ENCODE measurements at places on chromosomes 7 and 10.

GRCh38 chr10:11678074-11678793 lies 63.9 kb upstream of the ECHDC3 start:
- peak; percentile 88 for DNase-seq

GRCh38 chr7:131895541-131896164 lies 339.2 kb upstream of the PODXL start:
- no peak for DNase-seq

DNA sequence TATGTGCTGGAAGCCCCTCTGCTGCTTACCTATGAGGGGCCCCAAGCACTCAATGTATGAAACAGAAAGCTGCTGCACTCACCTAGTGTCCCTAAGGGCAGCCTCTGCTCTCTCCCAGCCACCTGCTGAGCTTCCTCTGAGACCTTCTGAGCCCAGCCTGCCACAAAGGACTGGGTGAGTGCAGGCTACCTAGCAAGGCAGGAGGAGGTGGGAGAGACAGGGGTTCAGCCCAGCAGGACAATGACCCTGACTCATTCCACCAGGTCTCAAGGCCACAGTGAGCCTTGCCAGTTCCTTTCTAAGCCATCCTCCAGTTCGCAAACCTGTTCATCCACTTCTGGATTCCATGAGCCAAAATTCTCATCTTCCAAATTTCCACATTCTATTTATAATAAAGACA lies 16.3 kb downstream of the VOPP1 start:
- no peak for DNase-seq

GRCh38 chr10:6177880-6178281 lies 24.9 kb upstream of the PFKFB3 start:
- no peak for DNase-seq

- no peak for DNase-seq
These were observed 4.6 kb downstream of the HSPA12A start for GRCh38 chr10:116737627-116738327.

- DNase-seq, result no peak
These were observed 315.3 kb upstream of the HGF start for GRCh38 chr7:82085116-82085515.

DNA sequence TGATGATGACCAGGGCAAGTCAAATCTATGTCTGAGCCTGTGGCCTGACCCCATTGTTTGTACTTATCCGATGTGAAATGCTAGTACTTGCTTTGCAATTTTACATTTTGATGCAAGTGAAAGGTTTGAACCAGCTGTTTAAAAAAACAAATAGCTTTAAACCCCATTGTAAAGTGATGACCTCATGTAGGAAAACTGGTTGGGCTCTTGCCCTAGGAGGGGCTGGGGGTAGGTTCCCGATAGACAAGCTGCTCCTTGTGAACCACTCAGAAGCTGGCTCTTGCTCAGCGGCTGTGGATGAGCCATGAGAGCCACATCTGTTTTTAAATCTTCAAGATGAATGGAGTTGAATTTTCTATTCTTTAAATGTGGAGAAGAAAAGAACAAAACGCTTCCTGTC lies 185.3 kb downstream of the WDR11 start:
- DNase-seq, result no peak

GRCh38 chr7:55100544-55101327 lies 81.9 kb downstream of the EGFR start:
- no peak for DNase-seq

DNA sequence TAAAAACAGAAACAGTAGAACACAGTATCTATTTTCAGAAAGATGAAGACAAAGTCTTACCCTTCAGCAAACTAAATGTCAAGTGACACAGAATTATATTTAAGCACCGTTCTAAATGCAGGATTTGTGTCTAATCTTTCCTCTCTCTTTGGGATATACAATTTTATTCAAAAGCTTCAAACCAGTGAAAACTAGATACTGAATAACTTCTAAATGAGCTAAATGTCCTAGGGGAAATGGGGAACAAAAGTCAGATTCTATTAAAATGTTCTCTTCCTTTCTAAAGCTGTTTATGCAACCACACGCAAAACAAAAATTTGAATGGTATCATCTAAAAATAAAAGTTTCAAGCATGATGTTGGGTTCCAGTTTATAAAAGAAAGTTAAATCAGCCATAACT lies 136.4 kb upstream of the AOAH start:
- DNase-seq, result no peak

DNA sequence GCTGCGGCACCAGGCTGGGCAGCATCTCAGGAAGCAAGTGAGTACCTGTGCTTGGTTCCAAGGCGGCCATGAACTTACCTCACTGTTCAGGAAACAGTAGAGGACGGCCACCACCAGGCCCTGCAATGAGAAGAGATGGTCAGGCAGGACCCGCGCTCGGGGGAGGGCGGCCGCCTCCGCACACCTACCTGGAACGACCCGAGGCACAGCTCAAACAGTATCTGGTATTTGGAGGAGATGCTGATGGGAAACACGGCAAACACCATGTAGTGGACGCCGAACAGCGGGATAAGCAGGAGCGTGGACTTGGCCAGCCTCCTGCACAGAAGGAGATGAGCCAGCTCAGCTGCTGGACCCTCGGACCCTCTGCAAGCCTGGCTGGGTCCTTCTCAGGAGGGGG lies 112.9 kb downstream of the VIPR2 start:
- no peak for DNase-seq

DNA sequence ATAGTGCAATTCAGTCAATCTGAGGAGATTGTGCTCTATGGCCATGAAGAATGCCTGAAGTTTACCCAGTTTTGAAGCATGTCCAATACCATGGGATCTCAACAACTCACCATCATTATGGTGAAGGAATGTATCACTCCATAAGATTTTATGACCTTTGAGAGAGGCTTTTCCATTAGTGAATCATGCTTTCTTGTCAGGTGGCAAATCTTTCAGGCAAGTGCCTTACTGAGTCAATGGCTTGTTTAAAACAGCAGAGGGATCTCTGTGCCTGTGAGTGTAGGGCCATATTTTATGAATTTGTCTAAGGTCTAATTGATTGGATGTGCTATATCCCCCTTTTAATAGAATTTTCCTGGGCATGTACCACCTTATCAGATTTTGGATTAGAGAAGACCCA lies 131.5 kb downstream of the CCDC7 start:
- no peak for DNase-seq

DNA sequence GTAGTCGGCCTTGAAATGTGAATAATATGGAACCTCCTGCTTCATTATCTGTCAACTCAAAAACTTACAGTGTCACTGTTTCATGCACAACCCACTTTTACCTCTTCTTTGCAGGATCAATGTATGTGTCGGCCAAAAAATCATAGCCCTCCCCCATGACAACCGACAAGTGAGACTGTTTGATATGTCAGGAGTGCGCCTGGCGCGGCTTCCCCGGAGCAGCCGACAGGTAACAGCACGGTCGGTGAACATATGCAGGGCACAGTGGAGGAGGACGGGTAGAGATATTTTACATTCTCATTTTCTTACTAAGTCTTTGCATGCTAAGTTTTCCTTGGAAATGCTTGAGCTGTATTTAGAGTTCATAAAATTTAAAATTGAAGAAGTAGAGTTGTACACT lies 68.6 kb downstream of the WDR37 start:
- DNase-seq, result no peak

GRCh38 chr10:34139559-34139958 lies 675.5 kb downstream of the PARD3 start:
- DNase-seq, result no peak

DNA sequence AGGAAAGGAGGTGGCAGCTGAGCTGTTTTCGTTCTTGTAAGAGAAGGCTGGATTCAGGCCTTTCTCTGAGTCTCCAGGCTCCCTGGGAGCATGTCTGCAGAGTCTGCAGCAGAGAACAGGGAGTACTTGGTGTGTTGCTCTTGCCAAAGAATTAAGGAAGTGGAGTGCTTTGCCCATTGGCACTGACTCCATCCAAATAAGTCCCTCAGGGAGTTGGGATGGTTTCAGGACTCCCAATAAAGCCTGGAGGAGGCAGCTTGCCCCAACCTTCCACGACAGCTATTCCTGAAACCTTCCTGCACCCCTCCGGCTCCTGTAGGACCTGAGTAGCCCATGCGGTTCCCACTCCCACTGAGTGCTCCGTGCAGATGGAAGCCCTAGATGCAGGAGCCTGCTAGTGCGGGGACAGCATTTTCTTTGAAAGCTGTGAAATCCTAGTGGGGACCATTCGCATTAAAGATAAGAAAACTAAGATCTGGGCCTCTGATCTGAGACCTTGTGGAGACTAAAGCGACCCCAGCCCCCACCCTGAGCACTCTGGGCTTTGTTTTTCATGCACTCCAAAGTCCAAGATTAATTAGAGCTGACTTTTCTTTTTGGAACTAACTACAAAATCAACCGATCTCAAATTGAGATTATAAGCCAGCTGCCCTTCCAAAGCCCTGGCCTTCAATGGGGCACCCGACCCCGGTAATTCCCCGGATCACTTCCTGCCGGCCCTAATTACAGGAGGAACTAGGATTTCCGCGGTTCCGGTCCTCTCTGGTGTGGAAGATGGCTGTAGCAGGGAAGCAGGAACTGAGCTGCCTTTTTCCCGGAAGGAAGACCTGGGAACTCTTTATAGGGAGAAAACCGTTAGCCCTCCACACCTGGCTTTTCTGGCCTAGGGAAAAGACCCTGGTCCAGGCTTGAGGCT lies 110.2 kb downstream of the COL13A1 start:
- no peak for DNase-seq

GRCh38 chr7:25642849-25643248 lies 414.6 kb upstream of the NPVF start:
- no peak for DNase-seq

DNA sequence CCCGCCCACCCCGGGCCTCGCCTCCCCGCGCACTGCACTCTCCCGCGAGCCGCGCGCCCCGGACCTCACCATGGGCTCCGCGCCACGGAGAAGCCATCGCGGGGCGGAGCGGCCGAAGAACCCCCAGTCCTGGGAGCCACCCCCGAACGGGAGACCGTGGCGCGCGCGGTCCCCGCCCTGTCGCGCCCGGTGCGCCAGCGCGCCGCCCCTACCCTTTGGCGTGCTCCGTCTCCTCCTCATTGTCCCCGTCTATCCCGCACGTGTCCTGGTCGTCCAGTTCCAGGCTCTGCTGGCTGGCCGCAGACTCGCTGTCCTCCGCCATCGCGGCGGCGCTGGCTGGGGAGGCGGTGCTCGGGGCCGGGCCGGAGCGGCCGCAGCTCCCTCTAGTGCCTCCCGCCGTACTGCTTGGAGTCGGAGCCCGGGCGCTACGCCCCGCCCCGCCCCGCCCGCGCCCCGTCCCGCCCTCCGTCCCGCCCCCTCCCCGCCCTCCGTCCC lies at the start of gene NMT2:
TSS of gene NMT2 (minus strand) at position 403 of the 495 bp plus-strand sequence. CDS start at position 322, 81 bp downstream.
- DNase-seq, result peak; percentile 87

DNA sequence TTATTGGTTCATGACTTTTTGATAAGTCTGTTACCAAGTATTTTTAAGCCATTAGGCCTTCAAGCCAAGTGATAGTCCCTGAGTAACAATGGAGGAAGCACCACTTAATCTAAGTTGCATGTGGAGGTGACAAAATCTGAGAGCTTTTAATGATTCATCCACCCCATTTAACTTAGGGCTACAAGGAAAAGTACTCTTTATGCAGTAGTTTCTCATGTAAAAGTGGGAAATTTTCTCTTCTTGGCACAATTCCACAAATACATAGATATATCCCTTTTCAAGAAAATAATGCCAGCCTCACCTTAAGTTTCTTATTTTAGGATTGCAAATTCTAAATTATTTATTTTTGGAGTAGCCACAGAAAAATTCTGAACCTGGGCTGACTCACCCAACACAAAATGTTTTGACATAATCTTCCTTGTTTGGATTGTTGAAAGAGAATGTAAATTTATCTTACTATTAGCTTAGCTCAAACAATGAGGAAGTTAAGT lies 85.7 kb downstream of the SUGCT start:
- DNase-seq, result no peak

DNA sequence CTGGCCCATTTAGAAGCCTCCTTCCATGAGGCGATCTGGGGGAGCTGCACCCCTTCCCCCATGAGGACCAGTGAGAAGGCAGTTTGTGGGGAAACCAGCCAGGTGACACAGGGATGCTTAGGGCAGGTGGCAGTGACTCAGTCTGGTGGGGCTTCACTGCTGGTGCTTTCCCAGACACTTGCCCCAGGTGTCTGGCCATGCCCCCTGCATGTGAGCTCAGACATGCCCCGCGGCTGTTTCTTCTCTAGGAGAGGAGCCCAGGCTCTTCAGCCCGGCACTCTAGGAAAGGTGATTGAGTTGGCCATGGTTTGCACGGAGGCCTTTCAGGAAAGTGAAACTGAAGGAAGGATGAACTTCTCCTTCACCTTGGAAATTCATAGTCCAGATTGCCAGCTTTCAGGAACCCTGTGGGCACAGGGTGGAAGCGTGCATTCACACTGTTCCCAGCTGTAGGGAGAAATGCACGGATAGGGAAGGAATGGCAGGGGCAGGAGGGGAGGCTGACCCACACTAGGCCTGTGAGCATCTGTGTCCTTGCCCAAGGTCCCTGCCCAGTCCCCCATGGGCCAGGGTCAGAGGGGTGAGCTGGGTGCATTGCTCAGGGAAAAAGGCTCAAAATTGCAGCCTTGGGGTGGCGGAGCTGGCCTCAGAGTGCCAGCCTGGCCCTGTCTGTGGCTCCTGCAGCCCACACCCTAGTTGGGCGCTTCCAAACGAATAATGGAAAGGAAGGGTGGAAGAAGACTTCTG lies 359.1 kb downstream of the GLRX3 start:
- DNase-seq, result no peak

GRCh38 chr10:71296086-71296485 lies 23.0 kb upstream of the SLC29A3 start:
- DNase-seq, result no peak

DNA sequence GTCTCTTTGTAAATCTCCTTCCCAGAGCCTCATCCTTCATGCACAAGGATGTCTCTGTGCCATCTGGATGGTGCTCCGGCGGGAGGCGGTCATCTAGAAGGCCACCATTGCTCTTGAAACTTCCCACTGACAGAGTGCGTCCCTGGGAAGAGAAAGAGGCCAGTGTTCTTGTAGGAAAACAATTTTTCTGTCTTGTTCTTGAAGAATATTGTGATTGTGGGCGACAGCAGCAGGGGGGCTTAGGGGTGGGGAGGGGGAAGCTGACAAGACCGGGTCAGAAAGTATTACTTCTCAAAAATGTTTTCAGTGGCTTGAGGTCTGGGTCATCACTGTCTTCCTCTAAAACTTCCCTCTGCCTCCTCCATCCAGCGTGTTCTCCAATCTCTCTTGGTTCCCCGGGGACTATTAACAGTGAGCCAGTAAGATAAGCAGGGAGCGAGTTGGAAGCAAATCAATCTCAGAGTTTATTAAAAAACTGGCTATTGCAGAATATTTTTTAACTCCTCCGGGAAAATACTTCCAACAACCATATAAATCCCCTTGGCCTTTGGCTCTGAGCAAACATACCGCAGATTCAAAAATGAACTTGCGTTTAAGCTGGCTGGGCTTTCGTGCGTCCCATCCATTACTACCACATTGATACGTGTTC lies 597.8 kb upstream of the MGMT start:
- no peak for DNase-seq

Data from GM06990 (cell line).